Renal pelvis (tissue), 12 donors: ENCODE measurements at places on chromosomes 11 and 22. TPM values are rescaled to one million over a fixed set of nuclear protein-coding genes. Genes with fewer than 3 reads are reported as not detected.

Gene LDLRAD3
- 23.1 TPM for polyA plus RNA-seq

- no peak for DNase-seq
Observed at GRCh38 chr22:36902143-36902926, 11.1 kb upstream of the CSF2RB start.

Gene VSIG10L2
- polyA plus RNA-seq, result not detected

- no peak for DNase-seq
Observed at GRCh38 chr11:134196756-134197155, 27.0 kb downstream of the NCAPD3 start.

Gene JAM3
- polyA plus RNA-seq, result 54.7 TPM

Gene PRDX5
- polyA plus RNA-seq, result 244 TPM

- DNase-seq, result no peak
Observed at GRCh38 chr11:64878223-64878493, 263 bp downstream of the EHD1 start.

GRCh38 chr11:33885338-33886005 is 6.4 kb downstream of the LMO2 start:
- DNase-seq, result no peak

- DNase-seq, result no peak
Observed at GRCh38 chr11:91081440-91082043, 858.7 kb upstream of the CHORDC1 start.

Gene OR2AT4
- polyA plus RNA-seq, result 0.03 TPM

Gene CCDC73
- polyA plus RNA-seq, result 0.23 TPM

Gene NNMT
- polyA plus RNA-seq, result 0.77 TPM
